ENCODE measurements at places on chromosomes 7 and 10.

DNA sequence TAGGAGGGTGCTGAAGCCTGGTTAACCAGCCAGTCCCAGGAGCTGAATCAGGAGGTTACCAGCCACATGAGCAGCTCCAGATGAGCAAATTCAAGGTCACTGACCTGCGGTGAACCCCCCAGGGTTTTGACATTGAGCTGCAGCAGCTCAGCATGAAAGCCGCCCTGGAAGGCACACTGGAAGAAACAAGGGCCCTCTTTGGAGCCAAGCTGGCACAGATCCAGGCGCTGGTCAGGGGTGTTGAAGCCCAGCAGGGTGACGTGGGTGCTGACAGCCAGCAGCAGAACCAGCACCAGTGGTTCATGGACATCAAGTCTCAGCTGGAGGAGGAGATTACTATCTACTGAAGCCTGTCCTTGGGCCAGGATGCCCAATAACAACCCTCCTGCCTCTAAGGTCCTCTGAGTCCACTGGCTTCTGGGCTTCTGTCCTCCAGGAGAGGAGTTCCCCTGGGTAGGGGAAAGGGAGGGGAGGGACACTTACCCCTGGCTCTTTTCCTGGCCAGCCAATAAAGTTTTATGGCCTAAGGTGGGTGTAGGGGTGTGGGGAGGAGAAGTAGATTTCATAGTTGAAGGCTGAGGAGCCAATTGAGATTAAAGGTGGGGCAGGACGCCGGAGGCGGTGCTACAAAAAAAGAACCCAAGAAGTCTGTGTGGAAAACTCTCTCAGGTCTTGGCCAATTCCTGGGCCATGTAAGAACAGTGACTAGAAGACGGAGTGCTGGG lies 29.4 kb upstream of the ATOH7 start:
- no peak for DNase-seq

DNA sequence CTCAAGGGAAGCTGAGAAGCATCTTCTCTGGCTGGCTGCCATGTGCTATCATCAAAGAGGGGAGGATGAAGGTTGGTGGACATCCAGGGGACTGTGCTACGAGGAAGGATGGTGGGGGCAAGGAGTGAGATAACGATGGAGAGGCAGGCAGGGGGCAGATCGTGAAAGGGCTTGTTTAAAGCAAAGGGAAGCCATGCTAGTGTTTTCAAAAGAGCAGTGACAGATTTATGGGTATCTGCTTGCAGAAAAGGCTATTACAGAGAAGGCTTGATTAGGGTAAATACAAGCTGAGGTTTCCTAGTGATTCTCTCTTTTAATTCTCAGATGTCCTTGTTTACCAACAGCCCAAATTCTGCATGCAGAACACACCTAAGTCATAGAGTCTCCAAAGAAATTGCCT lies 88.9 kb upstream of the MKX start:
- DNase-seq, result no peak

DNA sequence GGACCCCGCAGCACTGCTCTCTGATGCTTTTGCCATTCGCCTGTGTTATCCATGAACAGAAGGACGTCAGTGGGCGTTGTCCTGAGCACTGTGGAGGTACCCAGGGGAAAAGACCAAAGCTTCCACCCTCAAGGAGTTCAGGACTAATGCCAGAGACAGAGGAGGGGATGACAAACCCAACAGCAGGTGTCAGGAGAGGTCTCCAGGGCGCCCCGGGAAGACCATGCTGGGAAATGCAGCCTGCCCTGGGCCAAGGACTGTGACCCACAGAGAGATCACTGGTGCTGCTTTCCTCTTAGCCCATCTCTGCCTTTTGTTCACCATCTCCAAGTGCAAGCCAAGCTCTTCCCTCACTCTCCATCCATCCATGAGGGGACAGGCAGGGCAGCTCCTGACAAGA lies 166.8 kb upstream of the PFKP start:
- DNase-seq, result no peak

DNA sequence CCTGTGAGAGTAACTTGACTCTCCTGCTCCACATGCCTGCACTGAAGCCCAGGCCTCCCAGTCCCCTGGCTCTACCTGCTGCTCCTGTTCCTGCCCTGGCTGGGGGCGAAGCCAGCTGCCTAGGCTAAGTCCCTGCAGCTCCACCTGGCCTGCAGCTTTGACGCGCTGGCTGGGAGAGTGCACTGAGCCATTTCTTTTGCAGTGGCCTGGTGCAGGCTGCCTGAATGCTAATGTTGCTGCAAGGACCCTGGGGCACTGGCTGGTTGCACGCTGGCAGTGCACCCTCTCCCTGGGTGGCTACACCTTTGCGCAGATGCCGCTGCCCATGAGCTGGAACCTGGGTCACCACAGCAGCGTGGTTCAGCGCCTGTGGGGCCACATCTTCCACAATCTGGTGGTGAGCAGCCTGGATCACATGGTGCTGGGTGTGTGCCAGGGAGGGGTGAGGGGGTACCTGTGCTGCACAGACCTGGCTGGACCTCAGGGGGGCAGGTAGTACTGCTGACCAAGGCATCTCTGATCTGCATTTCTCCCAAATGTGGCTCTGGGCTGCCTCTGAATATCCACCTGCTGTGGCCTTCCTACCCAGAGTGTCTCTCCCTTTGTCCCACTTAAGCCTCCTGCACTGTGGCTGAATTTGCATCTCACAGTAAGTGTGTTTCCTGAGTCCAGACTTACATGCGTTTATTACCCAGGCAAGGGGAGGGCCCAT lies 20.0 kb downstream of the IMPDH1 start:
- DNase-seq, result no peak

DNA sequence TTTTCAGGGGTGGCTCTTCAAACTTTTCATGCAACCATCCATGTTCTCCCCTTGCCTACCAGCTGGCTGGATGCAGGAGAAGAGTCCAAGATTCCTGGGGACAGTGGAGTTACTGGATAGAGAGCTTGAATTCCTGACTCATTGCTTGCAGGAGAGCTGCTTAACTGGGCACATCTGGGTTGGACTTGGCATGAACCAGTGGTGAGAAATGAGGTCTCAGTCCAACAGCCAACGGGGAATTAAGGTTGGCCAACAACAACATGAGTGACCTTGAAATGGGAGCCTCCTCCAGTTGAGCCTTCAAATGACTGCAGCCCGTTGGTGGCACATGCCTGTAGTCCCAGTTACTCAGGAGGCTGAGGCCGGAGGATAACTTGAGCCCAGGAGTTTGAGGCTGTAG lies 58.1 kb upstream of the OPN4 start:
- DNase-seq, result no peak

DNA sequence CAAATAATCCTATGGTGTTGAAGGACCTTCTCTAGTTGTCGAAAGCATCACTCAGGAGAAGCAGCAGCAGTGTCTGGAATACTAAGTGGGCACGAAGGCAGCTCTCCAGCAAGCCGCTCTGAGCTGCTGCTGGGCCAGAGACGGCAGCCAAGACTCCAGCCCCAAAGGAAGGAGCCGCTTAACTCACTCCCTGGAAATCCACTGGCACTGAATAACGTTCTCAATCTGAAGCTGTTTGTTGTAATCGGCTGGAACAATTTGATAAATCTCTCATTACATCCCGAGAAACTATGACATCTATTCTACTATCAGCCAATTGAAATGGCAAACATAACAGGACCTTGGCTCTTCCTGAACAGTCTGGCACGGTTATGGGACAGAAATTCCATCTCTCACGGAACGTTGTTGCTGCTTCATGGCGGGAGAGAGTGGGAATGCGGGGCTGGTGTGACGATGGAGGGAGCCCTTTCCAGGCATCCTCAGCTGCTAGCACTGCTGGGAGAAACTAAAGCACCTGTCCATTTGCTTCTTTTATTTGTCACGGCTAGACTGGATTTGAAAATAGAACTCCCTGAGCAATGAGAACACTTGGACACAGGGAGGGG lies 331.5 kb upstream of the RNF32 start:
- DNase-seq, result no peak

DNA sequence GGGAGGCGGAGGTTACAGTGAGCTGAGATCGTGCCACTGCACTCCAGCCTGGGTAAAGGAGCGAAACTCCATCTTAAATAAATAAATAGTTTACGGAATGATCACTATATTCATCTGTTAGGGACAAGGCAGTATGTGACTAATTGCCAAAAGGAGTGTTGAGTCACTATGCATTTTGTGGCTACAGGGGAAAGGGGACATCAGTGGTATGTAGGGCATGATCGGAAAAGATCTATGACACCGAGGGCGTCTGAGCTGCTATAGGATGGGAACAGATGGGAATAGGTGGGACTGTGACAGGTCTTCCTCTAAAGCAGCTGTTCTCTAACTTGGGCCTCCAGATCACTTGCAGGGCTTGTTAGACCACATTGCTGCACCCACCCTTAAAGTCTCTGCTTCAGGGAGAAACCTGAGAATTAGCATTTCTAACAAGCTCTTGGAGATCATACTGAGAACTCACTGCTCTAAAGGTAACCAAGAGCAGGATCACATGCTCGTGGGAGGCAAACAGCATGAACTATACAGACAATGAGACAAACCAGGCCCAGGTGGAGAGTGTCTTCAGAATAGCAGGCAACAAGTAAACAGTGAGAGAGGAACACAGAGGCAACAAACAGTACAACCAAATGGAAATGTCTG lies 65.1 kb upstream of the ITGA8 start:
- no peak for DNase-seq

- DNase-seq, result no peak
These were observed 133.4 kb upstream of the PFKP start for GRCh38 chr10:2933924-2934323.

- no peak for DNase-seq
These were observed 168.8 kb upstream of the CDCA7L start for GRCh38 chr7:22114440-22114981.

- no peak for DNase-seq
These were observed 14.8 kb upstream of the MTURN start for GRCh38 chr7:30119890-30120577.

GRCh38 chr10:110754375-110755105 lies 110.4 kb downstream of the RBM20 start:
- no peak for DNase-seq

DNA sequence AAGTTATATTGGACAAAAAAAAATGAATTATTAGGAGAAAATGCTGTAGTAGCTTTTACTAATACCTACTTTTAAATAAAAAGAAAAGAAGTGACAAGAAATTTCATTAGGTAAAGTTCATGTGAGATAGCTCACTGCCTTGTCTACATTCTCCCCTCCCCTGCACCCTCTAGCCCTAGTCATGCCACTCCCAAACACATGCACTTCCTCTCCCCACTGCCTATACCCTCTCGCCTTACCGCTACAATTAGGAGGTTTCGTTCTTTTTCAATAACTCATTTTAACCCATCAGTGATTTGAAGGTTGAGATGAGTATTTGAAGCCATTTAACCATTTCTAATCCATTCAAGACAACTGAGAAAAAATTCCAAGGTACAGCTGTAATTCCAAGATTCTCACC lies 75.3 kb downstream of the HIBADH start:
- no peak for DNase-seq

- no peak for DNase-seq
These were observed 95.0 kb downstream of the FAM53B start for GRCh38 chr10:124649214-124649613.

DNA sequence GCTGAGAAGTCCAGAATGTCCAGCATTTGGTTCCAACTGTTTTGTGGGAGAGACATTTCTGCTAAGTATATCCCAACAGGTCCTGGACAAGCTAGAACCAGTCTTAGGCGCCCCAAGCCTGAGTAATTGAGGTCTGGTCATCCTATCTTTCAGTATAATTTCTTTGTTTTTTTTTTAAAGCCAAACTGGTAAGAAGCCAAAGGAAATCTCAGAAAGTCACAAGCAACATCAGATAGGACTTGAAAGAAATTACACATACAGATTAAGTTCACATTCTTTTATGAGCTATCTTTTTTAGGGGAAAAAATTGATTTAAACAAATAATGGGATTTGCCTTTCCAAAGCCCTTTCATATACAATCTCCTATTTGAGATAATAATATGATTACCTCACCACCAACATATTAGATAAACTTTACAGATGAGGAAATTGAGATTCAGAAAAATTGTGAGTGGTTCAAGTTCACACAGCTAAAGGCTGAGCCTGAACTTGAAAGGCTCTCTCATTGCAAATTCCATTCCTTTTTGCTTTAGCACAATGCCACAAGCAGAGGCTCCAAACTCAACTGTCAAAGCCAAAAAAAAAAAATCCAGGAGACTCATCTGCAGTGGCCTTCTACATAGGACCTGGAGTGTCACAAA lies 15.0 kb downstream of the PDLIM1 start:
- no peak for DNase-seq

DNA sequence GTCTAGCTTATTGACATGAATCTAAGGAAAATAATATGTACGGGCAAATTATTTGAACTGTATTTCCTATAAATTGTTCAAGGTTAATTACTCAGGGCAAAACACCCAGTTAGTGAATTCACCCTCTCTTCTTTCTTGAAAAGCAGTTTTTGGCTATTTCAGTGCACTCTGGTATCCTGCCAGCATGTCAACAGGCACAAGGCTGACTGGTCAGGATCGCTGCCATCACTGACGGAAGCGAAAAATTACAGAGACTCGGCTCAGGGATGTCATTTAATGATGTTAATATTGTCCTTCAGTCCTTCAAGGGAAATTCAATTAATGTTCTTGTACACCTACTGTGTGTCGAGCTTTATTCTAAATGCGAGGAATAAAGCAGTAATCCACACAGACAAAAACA lies 28.3 kb upstream of the OLAH start:
- no peak for DNase-seq

- DNase-seq, result no peak
These were observed 428 bp downstream of the CALML5 start for GRCh38 chr10:5498791-5499492.

- DNase-seq, result no peak
These were observed 31.0 kb upstream of the ABCB4 start for GRCh38 chr7:87506246-87507180.

- DNase-seq, result no peak
These were observed 33.8 kb downstream of the HIP1 start for GRCh38 chr7:75704928-75705327.

GRCh38 chr7:117011419-117012260 lies 58.3 kb downstream of the ST7 start:
- no peak for DNase-seq

DNA sequence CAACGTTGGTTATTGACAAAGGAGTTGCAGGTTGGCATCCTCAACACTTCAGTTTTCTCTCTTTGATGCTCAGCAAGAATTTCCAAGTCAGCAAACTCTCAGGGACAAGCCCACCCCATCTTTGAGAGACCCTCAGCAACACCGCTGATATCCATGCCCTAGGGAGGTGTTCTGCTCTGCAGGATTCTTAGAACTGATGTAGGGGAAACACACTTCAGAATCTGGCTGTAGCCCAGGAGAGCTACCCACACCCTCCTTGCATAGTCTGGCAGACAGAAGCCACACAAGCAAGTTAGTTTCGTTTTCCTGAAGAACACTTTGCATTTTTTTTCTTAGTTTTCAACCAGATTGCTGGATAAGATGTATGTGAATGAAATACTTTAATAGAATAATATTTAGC lies 822 bp downstream of the SAMD9L start:
- no peak for DNase-seq

- no peak for DNase-seq
These were observed 98.2 kb downstream of the KIAA1217 start for GRCh38 chr10:24307116-24307515.

GRCh38 chr10:133260895-133261725 lies 15.6 kb downstream of the ADAM8 start:
- no peak for DNase-seq
